Omental fat pad (tissue), 4 donors: ENCODE measurements at places on chromosomes 7 and 10. TPM values are rescaled to one million over a fixed set of nuclear protein-coding genes. Genes with fewer than 3 reads are reported as not detected.

GRCh38 chr7:129052441-129052840, 2.5 kb downstream of the TNPO3 start:
- no peak for DNase-seq

GRCh38 chr7:99210265-99210970, 2.5 kb upstream of the KPNA7 start:
- DNase-seq = no peak

- DNase-seq = no peak
Observed at GRCh38 chr7:11297126-11297625, 323.5 kb downstream of the PHF14 start.

- no peak for DNase-seq
Observed at GRCh38 chr10:22554461-22555182, 159.8 kb downstream of the PIP4K2A start.

ASB10 gene
- total RNA-seq = not detected

UNCX gene
- not detected for total RNA-seq

GRCh38 chr10:43925793-43926192, 277.1 kb upstream of the ZNF32 start:
- DNase-seq = no peak

DNA sequence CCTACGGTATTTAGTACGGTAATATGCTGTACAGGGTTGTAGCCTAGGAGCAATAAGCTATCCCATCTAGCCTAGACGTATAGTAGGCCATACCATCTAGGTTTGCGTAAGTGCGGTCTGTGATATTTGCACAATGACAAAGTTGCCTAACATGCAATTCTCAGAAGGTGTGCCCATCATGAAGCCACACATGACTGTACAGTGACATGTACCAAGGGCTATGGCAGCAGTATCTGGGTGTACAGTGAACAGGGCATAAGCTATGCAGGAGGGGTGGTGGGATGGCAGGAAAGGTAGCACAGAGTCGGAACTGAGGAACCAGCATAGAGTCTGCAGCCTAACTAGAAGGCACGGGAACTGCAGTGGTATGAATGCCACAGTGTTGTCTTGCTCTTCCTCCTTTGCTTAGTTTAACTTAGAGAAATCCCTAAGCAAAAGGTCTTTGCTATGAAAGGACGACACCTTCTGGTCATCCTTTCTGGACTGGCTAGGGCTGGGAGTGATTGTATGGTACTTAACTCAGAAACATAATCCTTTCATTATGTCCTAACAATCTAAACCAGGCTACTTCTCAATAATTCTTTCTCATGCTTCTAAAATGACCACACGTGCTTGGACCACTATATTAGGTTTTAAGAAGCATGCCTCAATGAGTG, 93.5 kb downstream of the DYNC1I1 start:
- DNase-seq = no peak

GRCh38 chr10:29603223-29603896, 31.4 kb downstream of the SVIL start:
- no peak for DNase-seq

SHH gene
- total RNA-seq = not detected

DNA sequence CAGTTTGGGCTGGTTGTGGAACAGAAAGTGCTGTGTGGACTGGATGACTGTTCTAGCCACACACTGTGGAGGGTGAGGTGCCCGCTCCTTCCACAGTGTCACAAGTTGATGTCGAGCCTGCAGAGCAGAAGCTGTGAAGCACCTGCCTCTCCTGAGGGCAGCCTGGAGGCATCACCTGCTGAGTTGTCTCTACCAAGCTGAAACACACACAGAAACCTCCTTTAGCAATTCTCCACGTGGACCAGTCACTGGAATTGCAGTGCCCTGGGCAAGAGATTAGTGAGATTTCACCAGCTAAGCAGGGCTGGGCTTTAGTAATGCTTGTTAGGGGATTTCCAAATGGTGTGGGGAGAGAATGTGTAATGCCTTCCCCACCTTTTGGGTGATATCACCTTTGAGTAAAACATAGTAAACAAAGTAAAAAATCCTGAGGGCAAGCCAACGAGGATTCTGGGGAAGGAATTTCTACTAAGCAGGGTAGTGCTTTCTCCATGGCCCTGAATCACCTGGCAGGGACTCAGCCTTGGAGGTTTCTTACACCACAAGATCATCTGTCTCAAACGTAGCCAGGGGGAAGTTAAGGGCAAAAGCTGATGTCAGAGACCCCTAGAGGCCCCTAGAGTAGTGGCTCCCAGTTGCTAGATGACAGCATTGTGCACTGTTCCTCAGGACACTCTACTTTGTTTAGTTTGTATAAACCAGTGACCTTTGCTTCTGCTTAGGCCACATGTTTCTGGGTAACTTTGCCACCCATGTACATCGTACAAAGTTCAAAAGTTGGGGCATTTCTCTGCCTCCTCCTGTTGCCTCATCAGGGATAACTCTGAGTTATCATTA, 233.1 kb upstream of the IGFBP3 start:
- no peak for DNase-seq

DNA sequence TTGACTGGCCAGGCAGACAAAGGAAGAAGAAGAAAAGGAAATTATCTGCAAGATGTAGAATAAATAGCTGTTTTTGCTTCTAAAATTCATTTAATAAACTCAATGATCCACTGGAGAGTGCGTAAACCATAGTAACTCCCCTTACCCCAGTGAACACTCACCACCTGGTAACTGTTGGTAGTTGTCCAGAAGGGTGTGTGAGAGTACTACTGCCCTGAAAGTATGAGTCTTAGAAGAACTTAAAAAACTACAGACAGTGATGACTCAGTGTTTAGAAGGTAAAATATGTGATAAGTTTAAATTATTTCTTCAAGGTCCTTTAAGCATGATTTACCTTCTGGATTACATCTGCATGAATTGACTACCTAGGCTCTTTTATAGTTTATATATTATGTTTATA, 53.0 kb upstream of the SEMA3A start:
- DNase-seq = no peak

GIMAP6 gene
- total RNA-seq = 47.3 TPM

VSTM4 gene
- 19.1 TPM for total RNA-seq

SAMD8 gene
- 54.2 TPM for total RNA-seq

- no peak for DNase-seq
Observed at GRCh38 chr7:45112648-45113047, 1.2 kb upstream of the TBRG4 start.

- DNase-seq = no peak
Observed at GRCh38 chr7:104795086-104795485, 218.9 kb upstream of the KMT2E start.

DTX2 gene
- 15.1 TPM for total RNA-seq

XRCC2 gene
- 0.32 TPM for total RNA-seq

DNA sequence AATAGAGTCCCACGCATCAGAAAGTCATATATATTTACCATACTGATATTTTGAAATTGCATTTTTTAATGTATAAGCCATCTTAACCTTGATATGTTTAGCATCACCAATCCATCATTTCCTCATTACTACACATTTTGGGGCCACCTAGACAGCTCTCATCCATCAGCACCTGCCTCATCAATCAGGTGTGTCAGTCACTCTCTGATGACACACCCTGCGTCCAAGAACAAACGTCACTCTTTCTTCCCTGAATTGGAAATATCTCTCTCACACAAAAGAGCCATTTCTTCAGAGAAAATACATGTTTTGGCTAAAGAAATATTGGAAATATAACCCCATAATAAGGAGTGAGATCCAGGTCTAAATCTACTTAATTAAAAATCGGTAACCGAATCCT, 38.9 kb upstream of the RSU1 start:
- DNase-seq = no peak

DNA sequence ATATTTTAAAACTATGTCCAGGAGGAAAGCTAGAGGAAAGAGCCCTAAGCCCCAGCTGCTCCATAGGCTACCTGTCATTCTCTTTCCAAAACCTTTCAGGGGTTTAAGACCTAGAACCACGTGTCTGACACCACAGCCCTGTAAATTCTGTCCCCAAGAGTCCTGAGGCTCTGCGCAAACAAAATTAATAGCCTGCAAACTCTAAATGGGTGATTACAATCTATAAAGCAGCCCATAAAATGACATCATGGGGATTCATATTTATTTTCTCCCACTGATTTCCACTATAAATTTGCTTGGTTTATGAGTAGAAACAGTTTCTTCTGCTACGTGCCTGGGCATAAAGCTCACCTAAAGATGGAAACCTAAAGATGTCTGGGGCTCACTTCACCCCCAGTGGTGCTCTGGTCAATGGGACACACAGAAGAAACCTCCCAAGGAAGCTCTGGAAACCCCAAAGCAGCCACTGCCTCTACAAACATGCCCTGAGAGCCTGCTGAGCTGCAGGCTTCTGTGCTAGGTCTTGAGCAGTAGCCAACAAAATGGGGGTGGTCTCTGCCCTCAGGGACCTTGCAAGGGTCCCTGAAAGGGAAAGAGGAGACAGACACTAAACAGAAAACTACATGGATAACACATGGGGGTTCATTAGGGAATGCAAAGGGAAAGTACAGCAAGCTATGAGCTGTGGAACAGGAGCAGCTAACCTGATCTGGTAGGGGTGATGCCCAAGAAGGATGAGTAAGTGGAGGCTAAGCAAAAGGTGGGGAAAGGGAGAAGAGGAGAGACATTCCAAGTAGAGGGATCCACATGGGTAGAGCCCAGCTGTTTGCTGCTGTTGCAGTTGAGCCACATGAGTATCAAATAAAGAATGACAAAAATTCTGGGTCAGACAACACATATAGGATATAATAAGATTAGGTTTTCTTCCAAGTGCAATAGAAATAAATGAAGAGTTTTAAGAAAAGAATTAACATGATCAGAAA, 331.7 kb downstream of the KCNMA1 start:
- no peak for DNase-seq

- no peak for DNase-seq
Observed at GRCh38 chr10:49243610-49244283, 55.2 kb upstream of the C10orf71 start.

- DNase-seq = no peak
Observed at GRCh38 chr7:101112233-101112632, 14.7 kb upstream of the SERPINE1 start.

DNA sequence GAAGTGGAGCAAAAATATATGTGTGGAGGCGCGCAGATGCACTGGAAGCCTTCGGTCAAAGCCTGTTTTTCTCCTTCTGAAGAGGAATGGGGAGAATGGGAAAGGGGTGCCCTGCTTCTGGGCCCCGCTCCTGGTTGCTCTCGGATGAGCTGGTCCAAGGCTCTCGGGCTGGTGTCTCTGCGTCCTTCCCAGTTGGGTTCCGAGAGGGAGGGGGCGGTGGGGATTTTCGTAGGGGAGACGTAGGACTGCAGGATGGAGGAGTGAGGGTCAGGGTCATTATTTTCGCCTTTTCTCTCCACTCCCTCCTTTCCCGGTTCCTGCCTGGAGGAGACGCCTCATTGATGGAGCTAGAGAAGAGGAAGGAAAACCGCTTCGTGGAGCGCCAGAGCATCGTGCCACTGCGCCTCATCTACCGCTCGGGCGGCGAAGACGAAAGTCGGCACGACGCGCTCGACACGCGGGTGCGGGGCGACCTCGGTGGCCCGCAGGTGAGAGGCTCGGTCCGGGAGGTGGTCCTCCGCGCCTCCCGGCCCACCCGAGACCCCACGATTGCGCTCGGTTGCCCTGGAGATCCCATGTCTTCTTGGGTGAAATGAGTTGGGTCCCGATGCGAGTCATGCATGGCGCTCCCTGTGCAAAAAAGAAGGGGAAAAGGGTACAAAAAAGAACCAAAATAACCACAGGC, 790 bp downstream of the ADAM22 start:
- DNase-seq = no peak

AASS gene
- 69.5 TPM for total RNA-seq

DNA sequence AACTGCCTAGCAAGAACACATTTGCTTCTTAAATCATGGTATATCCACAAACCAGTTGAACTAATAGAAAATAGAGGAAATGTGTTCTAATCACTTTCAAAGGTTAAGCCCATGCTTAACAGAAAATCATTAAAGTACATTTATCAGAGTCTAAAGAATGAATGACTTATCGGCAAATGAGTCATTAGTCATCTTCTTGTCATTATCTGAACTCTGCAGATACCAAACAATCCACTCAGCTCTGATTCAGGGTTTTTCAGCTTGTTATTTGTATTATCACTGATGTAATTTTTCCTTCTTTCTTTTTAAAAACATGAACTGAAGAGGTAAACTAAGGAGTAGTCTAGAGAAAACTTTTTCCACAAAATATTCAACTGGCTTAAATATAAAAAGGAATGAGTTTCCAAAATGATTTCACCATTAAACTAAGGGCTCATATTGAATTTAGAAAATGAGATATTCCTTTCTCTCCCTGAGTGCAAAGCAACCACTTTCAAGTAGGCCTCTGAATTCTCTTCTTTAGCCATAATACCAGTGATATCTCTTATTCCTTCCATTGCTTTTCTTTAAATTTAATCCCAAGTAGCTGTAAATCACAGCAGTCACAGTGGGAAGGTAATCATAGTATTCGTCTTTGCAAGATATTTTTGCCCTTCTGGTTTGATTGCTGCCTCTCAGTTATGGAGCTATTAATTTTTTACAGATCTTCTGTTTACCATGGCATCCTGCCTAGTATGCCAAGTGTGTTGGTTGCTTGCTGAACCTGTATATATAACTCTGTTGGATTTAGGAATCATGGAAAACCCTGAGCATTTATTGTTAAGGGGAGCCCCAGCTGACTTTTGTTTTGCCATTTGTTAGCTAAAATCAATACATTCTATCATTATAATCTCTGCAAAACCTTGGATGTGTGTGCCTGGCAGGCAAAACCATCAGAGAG, 125.1 kb downstream of the THSD7A start:
- DNase-seq = no peak

DNA sequence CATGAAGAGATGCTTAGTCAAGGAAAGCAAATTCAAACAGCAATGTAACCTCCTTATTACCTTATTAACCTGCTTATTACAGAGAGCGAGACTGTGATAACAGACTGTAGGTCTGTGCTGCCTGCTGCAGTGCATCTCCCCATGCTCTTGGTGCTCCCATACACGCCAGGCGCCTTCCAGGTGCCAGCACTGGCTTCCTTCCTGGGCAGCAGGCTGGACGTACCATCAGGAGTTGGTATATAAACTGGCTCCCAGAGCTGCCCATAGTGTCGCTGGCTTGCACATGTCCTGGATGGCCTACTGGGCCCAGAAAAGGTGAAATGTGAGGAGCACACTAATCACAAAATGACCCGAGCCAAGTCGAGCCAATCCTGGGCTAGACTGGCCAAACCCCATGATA, 13.5 kb downstream of the ATP6V0E2 start:
- DNase-seq = no peak

DNA sequence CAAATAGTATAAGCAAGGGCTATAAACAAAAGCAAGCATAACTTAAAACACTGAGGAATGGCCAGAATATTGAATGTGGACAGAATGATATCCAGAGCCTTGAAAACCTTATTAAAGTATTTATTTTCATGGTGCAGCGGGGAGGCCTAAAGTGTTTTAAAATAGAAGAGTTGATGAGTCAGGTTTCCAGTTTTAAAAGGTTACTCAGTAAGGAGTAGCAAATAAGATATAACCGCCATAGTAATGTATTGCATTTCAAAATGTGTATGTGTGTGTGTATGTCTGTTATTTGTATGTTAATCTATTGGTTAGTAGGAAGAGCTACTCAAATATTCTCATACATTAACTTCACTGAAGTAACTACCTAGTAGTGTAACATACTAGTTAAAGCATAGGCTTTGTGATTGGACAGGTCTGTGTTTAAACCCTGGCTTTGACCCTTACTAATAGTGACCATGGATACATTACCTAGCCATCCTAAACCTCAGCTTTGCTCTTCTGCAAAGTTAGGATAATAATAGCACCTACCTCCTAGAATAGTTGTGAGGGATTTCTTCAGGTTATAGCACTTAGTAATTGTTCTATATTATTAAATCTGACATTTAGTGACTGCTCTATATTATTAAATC, 16.9 kb downstream of the CUTC start:
- no peak for DNase-seq

- no peak for DNase-seq
Observed at GRCh38 chr7:152435384-152436110, at the start of gene KMT2C. TSS of gene KMT2C (minus strand) at chr7:152436003. CDS start at chr7:152435786, 217 bp downstream.

CNPY1 gene
- total RNA-seq = not detected
